Breast epithelium (tissue), 4 donors: ENCODE measurements at places on chromosomes 7 and 10.

DNA sequence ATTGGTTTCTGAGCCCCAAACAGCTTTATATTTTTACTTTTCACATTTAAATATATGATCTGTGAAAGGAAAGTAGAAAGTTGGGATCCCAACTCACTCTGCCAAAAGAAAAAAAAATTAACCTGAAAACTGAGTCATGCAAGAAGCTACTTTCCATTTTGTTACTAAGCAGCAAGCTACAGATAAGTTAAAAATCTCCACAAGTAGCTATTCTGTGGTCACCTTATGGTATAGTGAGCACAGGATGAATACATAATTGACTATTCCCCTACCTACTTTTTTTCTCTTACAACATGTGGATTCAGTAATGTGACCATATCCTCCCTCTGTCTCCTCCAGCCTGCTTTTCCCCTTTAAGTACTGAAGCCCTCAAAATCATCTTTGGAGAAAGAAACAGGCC lies 30.3 kb upstream of the CREB3L2 start:
- no peaks in the 10 kb centered on the region for H3K36me3 ChIP-seq
- H3K27me3 ChIP-seq = no peaks in the 10 kb centered on the region
- no peak overlapping the region for H3K4me3 ChIP-seq

- no peak overlapping the region for H3K4me3 ChIP-seq
- H3K27me3 ChIP-seq = no peaks in the 10 kb centered on the region
- no peaks in the 10 kb centered on the region for H3K4me1 ChIP-seq
- no peak overlapping the region for H3K27ac ChIP-seq
Measured at GRCh38 chr7:7138897-7139296, 43.4 kb upstream of the C1GALT1 start.

DNA sequence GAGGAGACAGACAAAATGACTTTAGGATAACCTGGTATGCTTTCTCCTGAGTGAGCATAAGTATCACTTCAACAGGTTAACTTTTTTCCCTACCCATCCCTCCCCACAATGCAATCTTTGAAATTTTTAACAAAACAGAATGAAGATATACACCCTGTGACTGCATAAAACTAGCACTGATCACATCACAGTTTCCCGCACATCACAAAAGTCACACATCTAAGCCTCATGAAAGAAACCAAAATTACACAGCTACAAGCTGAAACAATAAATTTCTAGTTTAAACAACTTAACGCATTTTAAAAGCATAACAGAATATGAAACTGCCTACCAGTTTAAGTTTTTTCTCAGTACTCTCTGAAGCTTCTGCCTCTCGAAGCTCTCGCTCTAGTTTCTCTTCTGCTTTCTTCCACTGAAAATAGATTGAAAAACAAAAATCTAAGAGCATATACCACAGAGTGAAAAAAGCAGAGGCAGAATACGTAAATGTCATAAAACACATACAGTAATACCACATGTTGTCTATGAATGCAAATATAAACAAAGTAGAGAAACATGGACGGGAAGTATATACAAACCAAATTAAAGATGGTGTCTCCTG lies 18.1 kb downstream of the NOC3L start:
- DNase-seq = no peak
- H3K4me3 ChIP-seq = no peak overlapping the region
- no peaks in the 10 kb centered on the region for H3K4me1 ChIP-seq

DNA sequence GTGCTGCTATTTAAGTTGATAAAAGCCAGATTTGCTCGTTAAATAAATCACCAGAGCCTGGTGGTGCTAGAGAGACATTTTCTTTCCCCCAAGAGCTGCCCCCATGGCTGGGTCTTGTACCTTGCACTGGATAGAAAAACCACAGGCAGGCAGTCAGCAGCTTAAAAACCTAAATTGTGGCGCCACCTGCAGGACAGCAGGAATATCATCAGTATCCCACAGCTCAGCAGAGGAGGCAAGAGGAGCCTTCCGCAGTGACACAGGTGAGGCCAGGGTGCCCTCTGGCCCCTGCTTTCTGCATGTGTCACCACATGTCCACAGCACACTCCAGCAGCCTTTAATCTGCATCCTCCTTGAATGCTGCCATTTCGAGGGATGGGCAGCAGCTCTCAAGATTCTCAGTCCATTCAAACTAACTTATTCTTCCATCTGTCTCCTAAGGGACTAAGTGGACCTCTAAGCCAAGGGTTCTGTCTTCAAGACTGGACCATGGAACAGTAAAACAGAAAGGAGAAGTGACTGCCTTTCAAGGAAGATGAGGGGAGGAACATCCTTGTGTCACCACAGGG lies 4.5 kb upstream of the PLXNA4 start:
- DNase-seq = peak; percentile 63
- peaks cover 16% of the 10 kb centered on the region for H3K27me3 ChIP-seq
- H3K4me1 ChIP-seq = no peaks in the 10 kb centered on the region
- H3K27ac ChIP-seq = no peak overlapping the region
- no peak overlapping the region for H3K4me3 ChIP-seq

DNA sequence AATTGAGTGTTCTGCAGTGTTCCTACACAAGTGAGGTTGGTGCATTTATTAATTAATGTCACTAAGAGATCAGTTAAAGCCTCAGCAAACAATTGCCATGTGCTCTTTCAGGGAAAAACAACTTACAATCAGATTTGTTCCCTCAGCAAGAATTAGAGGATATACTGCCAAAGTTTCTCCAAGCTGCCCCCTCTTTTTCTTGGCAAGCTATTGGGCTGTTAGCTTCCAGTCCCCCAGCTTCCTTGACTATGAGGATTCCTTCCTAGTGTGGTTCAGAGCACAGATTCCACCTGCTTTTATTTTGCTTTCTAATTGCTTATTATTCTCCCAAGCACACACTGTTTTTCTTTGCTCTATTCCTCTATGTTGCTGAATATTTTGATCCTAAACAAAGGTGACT lies 112.7 kb downstream of the RBM20 start:
- H3K27ac ChIP-seq = peak overlapping the region; percentile 13
- no peak overlapping the region for H3K4me3 ChIP-seq
- no peaks in the 10 kb centered on the region for H3K36me3 ChIP-seq
- DNase-seq = no peak
- no peaks in the 10 kb centered on the region for H3K4me1 ChIP-seq

GRCh38 chr7:16004702-16005101 lies 318.2 kb upstream of the MEOX2 start:
- no peak overlapping the region for H3K27ac ChIP-seq
- no peak for DNase-seq
- H3K4me3 ChIP-seq = no peak overlapping the region
- H3K27me3 ChIP-seq = no peaks in the 10 kb centered on the region
- no peaks in the 10 kb centered on the region for H3K4me1 ChIP-seq
- no peaks in the 10 kb centered on the region for H3K36me3 ChIP-seq

DNA sequence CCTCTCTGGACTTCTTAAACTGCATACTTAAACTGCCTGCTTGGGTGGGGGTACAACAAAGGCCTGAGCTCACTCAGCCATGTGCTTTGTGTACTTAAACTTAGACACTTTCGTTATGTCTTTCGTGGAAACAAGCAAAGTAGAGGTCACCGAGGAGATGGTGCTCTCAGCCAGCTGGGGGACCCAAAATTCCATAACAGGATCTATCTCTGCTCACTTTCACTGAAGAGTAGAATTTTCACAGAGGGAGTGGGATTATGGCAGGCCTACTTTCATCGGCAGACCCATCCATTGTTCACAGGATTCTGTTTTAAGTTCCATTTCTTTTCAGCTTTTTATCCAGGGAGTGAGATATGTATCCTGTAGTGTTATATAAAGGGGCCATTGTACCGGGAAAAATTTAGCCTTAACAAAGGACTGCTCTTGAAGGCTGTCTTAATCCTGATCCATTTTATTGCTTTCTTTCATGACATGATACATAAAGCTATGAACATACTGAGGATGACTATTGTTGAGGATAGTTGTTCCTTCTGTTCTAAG lies 370.0 kb upstream of the GHITM start:
- H3K27ac ChIP-seq = no peak overlapping the region
- DNase-seq = no peak
- H3K36me3 ChIP-seq = no peaks in the 10 kb centered on the region
- no peak overlapping the region for H3K4me3 ChIP-seq
- no peaks in the 10 kb centered on the region for H3K27me3 ChIP-seq

DNA sequence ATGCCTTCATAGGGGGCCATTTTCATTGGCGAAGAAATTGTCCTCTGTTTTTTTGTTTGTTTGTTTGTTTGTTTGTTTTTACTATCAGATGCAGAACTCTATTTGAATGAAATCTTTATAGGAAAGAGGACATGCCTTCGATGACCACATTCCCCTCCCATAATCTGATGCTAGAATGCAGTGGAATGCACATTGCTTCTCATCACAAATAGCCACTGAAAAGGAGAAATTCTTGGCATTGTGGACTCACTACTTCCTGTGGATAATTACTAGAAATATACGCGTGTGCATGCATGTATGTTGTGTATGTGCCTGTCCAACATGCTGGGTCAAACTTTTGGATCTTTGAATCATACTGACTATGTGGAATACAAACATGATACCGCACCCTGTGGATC lies 70.5 kb upstream of the SFMBT2 start:
- DNase-seq = no peak
- H3K36me3 ChIP-seq = no peaks in the 10 kb centered on the region
- no peak overlapping the region for H3K4me3 ChIP-seq
- no peaks in the 10 kb centered on the region for H3K4me1 ChIP-seq
- no peak overlapping the region for H3K27ac ChIP-seq
- no peaks in the 10 kb centered on the region for H3K27me3 ChIP-seq

DNA sequence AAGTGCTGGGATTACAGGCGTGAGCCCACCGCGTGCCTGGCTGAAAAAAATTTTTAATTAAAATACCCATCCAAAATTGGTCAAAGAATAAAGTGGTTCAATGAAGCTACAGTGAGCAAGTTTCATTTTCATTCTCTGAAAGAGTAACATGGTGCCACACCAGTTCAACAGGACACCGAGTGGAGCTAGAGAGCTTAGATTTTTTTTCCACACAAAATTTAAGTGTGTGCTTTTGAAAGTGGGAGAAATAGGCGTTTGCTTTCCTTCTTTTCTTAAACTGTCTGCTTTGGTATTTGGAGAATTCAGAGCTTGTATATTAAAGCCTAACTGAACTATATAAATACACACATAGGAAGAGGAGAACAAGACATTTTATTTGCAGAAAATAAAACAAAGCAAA lies 43.4 kb downstream of the BPGM start:
- H3K36me3 ChIP-seq = no peaks in the 10 kb centered on the region
- DNase-seq = no peak
- peak overlapping the region; percentile 62 for H3K27ac ChIP-seq
- H3K4me3 ChIP-seq = peak overlapping the region; percentile 61
- H3K27me3 ChIP-seq = no peaks in the 10 kb centered on the region

GRCh38 chr10:44334091-44334490 lies 50.8 kb downstream of the CXCL12 start:
- no peaks in the 10 kb centered on the region for H3K4me1 ChIP-seq
- H3K4me3 ChIP-seq = no peak overlapping the region
- peak overlapping the region; percentile 26 for H3K27ac ChIP-seq
- no peaks in the 10 kb centered on the region for H3K36me3 ChIP-seq
- DNase-seq = no peak

DNA sequence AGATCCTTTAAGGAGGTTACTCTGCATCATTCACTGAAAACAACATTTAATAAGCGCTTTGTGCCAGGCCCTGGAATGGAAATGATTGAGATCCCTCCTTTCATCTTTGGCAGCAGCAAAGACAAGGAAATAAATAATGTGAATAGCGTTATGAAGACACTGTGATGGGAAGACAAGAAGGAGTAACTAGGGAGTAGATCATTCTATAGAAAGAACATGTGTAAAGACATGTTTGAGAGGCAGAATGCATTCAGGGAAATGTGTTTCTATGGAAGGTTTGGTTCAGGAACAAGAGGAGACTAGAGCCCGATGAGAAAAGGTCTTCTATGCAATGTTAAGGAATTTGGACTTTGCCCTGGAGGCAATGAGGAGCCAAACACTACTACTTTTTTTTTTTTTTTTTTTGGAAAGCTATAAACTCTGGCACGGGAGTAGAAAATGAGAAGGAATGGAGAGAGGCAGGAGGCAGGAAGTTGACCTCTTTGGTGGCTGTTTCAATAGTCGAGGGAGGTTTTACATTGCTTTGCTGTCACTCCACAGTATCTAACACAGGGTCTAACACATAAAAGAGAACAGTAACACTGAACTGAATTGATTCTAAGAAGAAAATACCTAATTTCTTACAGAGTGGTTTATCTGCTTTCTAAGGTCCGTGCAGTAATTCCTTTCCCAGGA lies 44.9 kb downstream of the SMURF1 start:
- no peak for DNase-seq
- no peaks in the 10 kb centered on the region for H3K27me3 ChIP-seq

DNA sequence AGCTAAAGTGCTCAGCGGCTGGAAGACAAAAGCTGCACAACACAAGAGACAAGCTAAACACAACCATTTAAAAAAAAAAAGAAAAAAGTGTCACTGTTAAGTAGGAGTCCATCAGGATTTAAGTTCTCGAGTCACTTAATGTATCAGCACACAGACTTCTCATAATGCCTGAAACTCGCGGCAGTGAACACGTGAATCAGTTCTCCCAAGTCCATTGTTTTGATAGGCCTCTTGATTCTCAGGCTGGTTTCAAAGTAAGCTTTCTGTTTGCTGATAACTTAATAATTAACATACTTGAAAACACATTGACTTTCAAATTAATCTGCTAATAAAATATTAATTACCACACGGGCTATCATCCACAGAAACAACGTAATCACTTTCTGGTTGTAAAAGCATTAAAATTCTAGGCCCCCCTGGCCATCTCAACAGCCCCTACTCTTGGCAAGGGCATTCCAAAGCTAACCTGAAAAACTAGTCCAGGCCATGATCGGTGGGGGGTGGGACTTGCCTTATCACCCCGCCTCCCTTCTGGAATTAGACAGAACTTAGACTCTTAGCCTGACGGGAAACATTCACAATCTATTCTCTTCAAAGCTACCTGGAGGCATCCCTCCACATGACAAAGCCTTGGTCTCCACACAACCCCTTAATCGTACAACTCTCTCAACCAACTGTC lies 129.0 kb downstream of the DIP2C start:
- H3K4me1 ChIP-seq = no peaks in the 10 kb centered on the region
- H3K36me3 ChIP-seq = no peaks in the 10 kb centered on the region
- H3K27ac ChIP-seq = no peak overlapping the region
- H3K27me3 ChIP-seq = no peaks in the 10 kb centered on the region

DNA sequence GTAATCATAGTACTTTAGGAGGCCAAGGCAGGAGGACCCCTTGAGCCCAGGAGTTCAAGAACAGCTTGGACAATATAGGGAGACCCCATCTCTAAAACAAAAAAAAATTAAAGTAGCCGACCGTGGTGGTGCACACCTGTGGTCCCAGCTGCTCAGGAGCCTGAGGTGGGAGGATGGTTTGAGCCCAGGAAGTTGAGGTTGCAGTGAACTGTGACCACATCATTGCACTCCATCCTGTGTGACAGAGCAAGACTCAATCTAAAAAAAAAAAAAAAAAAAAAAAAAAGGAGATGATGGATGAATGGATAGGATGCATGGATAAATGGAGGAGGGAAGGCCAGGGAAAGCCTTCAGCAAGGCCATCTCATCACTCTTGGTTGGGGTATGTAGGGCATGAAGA lies 33.4 kb upstream of the BMPR1A start:
- no peaks in the 10 kb centered on the region for H3K27me3 ChIP-seq
- no peak overlapping the region for H3K27ac ChIP-seq
- no peak overlapping the region for H3K4me3 ChIP-seq
- no peaks in the 10 kb centered on the region for H3K4me1 ChIP-seq
- no peak for DNase-seq
